ENCODE measurements at places on chromosomes 13 and 19.

GRCh38 chr19:44886141-44886540 lies 4.9 kb upstream of the TOMM40 start:
- no peak for DNase-seq

GRCh38 chr13:95235974-95236373 lies 65.3 kb downstream of the ABCC4 start:
- no peak for DNase-seq

- peak; percentile 14 for DNase-seq
Observed at GRCh38 chr13:40494946-40495620, 171.4 kb downstream of the FOXO1 start.

DNA sequence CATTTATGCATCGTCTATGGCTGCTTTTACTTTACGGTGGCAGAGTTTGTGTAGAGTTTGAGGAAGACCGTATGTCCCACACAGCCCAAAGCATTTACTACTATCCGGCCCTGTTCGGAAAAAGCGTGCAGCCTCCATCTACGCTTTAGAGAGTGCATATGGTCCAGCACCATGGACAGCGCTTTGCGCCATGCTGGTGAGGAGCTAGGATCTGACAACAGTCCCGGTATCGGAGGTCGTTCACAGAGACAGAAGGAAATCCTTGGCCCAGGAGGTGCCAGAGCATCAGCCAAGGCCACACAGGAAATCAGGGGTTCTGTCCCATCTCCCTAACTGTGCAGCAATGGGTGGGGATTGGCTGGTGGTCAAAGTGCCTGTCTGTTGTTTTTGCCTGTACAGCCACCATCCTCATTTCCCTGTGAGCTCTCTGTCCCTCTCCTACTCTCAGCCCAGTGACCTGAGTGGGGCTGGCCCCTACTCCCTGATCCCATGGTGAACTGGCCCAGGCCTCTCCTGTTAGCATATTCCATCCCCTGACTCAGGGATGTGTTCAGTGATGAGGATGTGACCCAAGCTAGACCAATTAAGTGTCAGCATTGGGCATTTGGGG lies 16.2 kb upstream of the PRODH2 start:
- peak; percentile 62 for DNase-seq

- no peak for DNase-seq
Observed at GRCh38 chr13:112984954-112985802, 16.2 kb downstream of the MCF2L start.

GRCh38 chr13:110316196-110316595 lies 9.1 kb downstream of the COL4A2 start:
- DNase-seq, result no peak

DNA sequence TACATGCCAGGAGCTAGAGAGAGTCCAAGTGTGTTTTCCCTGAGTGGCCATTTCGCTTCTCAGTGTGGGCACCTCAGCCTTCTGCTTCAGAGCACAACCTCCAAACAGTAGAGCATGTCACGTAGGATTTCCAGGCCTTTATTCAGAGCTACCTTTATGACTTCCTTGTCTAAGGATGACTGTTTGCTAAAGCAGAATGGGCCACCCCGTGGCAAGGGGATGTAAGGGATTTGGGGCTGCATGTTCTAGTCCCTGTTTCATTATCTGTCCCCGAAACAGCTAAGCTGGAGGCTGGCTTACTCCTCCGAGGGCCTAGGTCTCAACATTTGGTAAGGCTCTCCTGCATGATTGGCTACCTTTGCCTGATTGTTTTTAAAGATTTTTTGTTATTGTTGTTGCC lies 6.0 kb downstream of the RNASEH2B start:
- DNase-seq, result peak; percentile 43

All from activated T-cell treated with anti-CD3 and anti-CD28 coated beads, Interleukin-2, amount 50 U/mL, for 48 hours (primary cell).